ENCODE measurements at places on chromosomes 6 and 20. TPM values are rescaled to one million over a fixed set of nuclear protein-coding genes. Genes with fewer than 3 reads are reported as not detected.

The PRKN gene
- 10.2 TPM for total RNA-seq

- no peak for DNase-seq
Measured at GRCh38 chr6:170028629-170029345, 262.1 kb downstream of the DLL1 start.

- DNase-seq: peak; percentile 60
Measured at GRCh38 chr6:155327326-155328073, 13.2 kb upstream of the TFB1M start.

The SLC24A3 gene
- total RNA-seq: 5.7 TPM

GRCh38 chr20:61599541-61599992 lies 347.5 kb downstream of the CDH4 start:
- no peak for DNase-seq

The HEY2 gene
- total RNA-seq: 2.9 TPM

- no peak for DNase-seq
Measured at GRCh38 chr6:12275107-12275506, 15.1 kb upstream of the EDN1 start.

DNA sequence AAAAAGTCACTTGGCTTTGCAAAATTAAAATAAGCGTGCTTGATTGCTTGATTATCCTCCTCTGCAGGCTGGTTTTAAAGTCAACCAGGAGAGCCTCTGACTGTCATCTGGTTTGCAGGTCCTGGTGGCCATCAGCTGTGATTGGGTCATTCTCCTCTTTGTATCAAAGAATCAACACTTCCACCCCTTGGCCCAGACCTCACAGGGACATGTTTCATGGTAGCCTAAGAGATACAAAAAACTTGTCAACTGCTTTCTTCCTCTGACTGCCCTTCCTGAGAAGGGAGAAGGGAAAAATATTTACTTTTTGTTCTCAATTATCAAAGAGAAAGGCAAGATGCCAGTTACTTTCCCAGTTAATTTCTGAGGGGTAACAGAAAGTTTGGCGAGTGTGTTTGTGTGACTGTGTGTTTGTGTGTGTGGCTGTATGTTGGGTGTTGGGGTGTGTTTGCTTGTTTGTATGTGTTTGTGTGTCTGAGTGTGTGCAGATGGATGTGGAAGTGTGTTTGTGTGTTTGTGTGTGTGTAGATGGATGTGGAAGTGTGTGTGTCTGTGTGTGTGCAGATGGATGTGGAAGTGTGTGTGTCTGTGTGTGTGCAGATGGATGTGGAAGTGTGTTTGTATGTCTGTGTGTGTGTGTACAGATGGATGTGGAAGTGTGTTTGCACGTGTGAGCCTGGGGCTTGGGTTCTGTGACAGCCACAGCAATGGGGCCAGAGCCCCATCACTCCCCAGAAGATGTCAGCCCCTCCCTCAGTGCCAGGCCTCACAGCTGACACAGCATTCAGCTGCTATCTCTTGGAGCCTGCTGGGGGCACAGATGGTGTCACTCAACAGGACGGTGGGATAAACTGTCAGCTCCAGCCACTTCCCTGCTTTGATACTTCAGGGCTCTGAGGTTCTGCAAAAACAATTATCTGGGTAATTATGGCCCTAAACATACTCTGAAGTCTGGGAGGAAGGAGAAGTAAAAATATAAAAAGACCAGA lies 98.6 kb upstream of the RNF24 start:
- DNase-seq: no peak

The FGD2 gene
- 14.1 TPM for total RNA-seq

- DNase-seq: no peak
Measured at GRCh38 chr20:23396950-23397627, 24.2 kb downstream of the NAPB start.

The DAAM2 gene
- total RNA-seq: 9.1 TPM
